ENCODE measurements at places on chromosomes 13 and 19.

DNA sequence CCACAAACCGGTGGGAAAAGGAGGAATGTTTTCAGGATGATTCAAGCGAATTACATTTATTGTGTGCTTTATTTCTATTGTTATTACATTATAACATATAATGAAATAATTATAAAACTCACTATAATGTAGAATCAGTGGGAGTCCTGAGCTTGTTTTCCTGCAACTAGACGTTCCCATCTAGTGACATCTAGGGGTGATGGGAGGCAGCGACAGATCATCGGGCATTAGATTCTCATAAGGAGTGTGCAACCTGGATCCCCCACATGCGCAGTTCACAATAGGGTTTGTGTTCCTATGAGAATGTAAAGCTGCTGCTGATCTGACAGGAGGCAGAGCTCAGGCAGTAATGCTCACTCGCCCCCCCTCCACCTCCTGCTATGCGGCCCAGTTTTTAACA, 54.5 kb downstream of the SPTBN4 start:
- DNase-seq: no peak

- DNase-seq: no peak
These were observed 32.7 kb upstream of the FLT1 start for GRCh38 chr13:28527629-28528028.

GRCh38 chr19:17415121-17415520, 4.7 kb upstream of the MVB12A start:
- DNase-seq: no peak

DNA sequence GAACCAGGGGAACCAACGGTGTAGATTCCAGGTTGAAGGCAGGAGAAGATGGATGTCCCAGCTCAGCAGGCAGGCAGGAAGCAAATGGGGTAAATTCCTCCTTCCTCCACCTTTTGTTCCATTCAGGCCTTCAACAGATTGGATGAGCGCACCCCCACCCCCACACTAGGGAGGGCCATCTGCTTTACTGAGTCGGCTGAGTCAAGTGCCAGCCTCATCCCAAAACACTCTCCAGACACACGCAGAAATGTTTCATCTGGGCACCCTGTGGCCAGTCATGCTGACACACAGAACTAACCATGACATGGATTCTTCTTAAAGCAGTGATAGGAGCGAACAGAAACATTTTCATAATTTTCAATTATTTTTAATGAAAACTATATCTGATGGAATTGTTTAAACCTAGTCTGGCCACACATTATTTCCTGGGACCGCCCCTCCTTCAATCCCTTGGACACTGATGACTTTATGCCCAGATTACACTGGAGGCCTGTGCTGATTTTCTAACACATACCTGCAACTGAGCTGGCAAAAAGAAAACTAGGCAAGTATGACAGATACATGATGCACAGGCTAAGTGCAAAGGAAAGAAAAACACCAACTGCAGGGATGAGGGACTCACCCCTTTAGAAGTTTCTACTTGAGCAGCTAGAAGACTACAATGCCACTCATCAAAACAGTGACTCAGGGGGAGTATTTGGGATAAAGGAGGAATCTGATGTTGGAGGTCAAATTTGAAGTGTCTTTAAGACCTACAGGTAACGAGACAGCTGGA, 154.2 kb downstream of the TNFRSF19 start:
- no peak for DNase-seq

DNA sequence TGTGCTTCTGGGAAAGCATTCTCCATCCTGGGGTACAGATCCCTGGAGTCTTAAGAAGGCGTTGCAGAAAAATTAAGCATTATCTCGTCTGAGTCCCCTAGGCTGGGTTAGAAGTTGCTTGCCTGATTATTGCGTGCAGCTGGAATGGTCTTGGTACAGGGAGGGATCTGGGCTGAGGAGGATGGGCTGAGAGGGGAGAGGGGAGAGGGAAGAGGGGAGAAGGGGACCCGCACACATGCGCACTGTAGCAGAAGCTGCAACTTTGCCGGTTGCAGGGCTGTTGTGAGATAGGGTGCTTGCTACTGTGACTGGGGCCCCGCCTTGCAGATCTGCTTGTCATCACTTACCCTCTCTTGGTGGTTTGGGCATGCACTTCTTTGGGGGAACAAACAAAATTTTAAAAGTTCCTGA, 316.8 kb downstream of the DLEU7 start:
- no peak for DNase-seq

GRCh38 chr19:46463516-46463915, 7.8 kb downstream of the PNMA8A start:
- no peak for DNase-seq

- DNase-seq: no peak
These were observed 490.0 kb upstream of the SGCG start for GRCh38 chr13:22690756-22691155.

- DNase-seq: no peak
These were observed 1193.1 kb downstream of the EFNB2 start for GRCh38 chr13:105342281-105342820.

GRCh38 chr13:36163286-36163685, 32.1 kb upstream of the DCLK1 start:
- no peak for DNase-seq

Measured in activated T-helper 1 cell treated with Interleukin-2 at 50 U/mL for 16 hours (primary cell).